ENCODE measurements at places on chromosomes 4 and X.

GRCh38 chrX:23828881-23829280 lies 45.9 kb downstream of the SAT1 start:
- DNase-seq, result no peak

DNA sequence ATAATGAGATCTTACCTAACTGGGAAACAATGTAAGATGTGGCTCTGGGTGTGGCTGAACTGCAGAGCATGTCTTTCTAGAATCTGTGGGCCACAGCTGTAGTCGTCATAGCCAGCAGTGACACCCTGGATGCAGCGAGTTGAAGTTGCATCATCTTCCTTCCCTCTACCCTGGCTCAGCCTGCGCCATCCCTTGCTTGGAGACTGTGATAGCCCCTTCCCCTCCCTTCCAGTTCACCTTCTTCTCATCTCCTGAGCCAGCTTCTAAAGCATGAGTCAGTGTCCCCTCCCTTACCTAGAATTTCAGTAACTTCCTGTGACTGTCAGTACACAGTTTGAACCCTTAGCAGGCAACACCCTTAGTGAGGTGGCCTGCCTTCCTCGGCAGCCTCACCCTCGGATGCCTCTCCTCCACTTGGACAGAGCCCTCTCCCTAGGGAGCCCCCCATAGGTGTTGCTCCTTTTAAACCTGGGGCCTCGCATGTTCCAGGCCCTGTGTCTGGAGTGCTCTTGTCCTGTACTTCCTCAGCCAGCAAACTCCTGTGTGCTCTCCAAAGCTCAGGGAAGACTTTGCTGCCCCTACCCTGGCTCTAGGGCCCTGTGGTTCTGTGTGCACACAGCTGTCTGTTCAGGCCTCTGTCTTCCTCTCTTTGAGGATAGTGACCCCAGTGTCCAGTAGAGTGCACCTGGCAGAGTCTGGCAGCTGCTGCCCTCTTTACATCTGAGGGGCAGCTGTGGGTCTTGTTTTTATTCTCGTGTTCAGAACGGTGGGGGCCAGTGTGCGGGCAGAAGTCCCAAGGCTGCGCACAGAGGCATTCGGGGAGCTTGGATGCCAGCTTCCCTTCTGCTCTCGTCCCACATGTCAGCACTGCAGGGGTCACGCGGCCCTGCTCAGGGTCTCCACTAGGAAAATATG lies 43.7 kb upstream of the TADA2B start:
- DNase-seq, result peak; percentile 9

- no peak for DNase-seq
These were observed 160.1 kb downstream of the COX18 start for GRCh38 chr4:72909461-72909860.

- DNase-seq, result no peak
These were observed 22.9 kb upstream of the KDM5C start for GRCh38 chrX:53247928-53248327.

- DNase-seq, result no peak
These were observed 68.3 kb downstream of the PJA1 start for GRCh38 chrX:69096963-69097362.

DNA sequence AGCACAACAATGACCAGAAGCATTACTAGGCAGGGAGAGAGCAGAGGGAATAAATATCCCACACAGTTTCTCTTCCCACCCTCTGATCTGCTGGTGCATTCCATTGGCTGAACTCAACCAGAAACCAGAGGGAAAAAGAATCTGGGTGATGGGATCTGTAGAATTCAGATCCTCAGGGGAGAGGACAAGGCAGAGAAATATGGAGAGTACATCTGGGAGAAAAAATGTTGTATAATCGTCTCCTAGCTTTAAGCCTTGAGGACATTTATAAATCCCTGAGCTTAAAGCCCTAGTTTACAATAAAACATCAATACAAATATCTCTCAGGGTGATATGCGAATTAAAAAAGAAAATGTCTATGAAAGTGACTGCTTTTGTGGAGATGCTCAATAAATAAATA lies 368.1 kb upstream of the MAD2L1 start:
- DNase-seq, result no peak

DNA sequence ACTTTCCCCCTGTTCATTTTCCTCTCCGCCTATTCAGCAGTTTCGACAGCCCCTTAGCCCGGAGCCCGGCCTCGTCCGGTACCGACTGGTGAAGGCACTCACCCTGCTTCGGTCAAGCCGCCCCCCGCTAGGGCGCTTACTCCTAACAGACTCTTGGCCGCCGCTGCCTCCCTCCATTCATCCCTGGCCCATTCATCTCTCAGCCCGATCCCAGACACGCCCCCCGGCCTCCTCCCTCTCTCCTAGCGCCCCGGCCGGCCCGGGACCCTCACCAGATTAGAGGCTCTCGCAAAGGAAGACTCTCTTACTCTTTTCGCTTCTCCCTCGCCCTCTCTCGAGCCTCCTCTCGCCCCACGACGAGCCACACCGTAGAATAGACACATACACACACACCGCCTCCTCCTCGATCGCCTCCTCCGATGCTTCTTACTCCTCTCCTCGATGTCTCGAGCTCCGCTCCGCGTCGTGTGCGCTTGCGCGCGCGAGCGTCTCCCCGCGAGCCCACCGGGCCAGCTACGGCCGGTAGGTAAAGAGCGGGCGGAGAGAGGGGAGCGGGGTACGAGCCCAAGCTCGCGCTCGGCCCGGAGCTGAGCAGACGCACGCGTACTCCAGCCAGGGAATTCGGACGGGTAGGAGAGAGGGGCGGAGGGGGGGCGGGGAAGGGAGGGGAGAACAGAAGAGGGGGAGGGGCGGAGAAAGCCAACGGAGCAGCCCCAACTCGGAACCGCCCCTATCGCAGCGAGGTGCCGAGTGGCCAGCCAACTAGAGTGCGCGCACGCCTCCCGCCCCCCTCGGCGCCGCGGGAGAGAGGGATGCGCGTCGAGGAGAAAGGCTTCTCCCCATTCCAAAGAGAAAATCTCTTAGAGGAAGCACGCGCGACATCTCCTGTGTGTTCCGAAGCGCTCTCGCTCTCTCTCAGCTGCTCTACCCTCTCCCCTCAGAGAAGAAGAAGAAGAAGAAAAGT lies at the start of gene WNK3:
WNK3 (minus strand) TSS at position 633 of the 964 bp plus-strand sequence.
- peak; percentile 56 for DNase-seq

DNA sequence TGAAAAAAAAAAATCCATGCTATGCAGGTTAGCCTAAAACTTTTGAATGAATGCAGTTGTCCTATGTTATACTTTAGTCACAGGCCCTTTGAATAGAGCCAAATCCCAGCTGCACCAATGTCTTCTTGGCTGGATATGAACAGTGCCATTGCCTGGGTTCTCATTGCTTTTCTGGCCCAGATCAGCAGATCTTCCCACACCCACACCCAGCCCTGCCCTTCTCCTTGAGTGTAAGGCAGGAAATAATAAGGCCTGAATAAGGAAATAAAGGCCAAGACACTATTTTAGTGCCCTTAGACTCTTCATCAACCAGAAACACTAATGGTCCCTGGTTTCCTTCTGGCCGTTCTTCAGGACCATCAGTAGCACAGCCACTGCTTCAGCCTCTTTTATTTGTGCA lies 66.6 kb downstream of the USP38 start:
- no peak for DNase-seq

- no peak for DNase-seq
These were observed 83.1 kb downstream of the GUCY2F start for GRCh38 chrX:109398833-109399232.

- no peak for DNase-seq
These were observed 81.6 kb upstream of the DKK2 start for GRCh38 chr4:107117726-107118125.

- no peak for DNase-seq
These were observed 245.8 kb upstream of the DIAPH2 start for GRCh38 chrX:96438803-96439202.

DNA sequence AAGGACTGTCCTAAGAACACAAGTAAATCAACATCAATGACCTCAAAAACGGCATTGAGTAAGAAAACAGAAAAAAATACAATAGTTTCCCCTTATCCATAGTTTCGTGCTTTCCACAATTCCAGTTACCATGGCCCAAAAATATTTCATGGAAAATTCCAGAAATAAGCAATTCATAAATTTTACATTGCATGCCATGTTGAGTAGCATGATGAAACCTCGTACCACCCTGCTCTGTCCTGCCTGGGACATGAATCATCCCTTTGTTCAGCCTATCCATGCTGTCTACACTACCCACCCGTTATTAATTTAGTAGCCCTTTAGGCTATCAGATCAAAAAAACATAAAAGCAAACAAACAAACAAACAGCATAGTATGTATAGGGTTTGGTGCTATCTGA lies 51.1 kb downstream of the KLF3 start:
- DNase-seq, result no peak

- no peak for DNase-seq
These were observed 2.5 kb downstream of the AADAT start for GRCh38 chr4:170087163-170087700.

DNA sequence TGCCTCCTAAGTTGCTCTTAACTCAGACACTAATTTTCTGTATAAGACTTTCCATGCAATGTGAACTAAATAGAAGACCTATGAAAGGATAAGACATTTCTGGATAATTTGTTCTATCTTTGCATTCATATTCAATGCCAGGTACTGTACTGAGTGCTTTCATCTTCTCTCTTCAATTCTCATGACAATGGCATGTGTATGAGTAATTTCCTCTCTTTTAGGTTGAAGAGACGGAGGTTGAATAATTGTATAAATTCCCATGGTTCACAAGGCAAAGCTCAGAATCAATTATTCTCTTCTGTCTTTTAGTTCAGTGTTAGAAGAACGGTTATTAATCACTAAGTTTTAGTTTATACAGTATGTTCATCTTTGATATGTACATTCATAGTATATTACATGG lies 29.3 kb upstream of the CFAP299 start:
- no peak for DNase-seq

GRCh38 chr4:138909587-138909986 lies 106.0 kb upstream of the NOCT start:
- no peak for DNase-seq

DNA sequence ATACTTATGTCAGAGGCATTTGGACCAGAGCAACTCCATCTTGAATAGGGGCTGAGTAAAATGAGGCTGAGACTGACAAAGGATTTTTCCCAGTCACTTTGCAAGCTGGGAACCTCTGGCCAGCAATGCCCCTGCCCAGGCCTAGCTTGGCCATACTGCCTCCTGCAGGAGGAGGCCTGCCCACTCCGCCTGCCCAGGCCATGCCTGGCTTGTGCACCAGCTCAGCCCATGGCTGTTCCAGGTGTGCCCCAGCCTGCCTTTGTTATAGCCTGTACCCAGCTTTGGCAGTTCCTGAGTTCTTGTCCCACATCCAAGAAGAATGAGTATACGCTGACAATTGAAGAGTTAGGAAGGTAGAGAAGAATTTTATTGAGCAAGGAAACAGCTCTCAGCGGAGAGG lies 176.1 kb downstream of the AASDH start:
- DNase-seq, result no peak
